ENCODE measurements at places on chromosomes 12 and 14.

DNA sequence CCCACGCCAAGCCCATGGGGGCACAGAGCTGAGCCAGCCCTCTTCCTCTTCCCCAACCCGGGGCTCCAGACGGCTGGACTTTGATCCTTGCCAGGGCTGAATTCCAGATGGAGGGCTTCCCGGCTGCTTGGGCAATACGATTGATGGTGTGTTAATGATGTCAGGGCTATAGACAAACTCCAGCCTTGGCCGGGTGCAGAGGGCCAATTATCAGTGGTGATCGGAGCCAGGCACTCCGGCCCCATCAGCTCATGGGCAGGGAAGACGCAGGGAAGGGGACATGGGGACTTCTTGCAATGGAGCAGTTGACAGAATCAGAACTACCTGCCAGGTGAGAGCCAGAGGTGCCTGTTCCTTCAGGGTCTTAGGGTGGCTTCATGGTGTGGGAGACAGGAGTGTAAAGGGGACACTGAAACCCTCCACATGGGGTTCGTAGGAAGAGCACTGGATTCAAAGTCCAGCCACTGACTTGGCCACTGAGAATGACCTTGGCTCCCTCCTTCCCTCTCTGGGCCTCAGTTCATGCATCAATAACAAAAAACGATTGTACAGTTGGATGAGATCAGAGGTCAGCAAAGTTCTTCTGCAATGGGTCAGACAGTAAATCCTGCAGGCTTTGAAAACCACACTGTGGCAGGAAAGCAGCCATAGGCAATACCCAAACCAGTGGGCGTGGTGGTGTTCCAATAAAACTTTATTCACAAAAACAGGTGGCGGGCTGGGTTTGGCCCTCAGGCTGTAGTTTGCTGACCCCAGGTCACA is 333.7 kb downstream of the MED13L start:
- no peak for DNase-seq

DNA sequence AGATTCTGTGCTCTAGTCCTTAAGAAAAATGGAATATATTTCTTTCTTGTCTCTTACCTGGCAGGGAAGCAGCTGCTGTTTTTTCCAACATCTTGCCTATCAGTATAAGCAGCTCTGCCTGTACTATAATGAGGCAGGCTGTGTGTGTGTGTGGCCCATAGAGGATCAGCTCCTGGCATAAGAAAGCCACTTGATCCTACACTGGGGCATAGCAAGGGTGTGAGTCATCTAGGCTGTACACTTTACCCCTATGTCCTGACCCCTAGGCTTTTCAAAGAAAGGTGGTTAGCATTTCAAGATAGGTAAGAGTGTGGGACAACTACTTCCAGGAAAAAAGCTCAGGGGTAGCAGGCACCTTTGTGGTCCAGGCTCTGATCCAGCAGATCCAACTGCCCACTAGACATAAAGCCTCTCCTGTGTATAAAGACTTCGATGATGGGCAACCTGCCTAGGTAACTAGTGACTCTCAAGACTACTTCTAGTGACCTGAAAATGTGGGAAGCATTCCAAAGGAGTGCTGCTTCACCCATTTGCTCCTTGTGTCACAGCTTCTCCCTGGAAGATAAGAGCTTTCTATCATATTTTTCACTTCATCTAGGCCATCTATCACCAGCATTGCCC is 4.9 kb upstream of the SENP1 start:
- no peak for DNase-seq

GRCh38 chr12:104748356-104748755 is 209.7 kb downstream of the SLC41A2 start:
- DNase-seq, result no peak

- peak; percentile 57 for DNase-seq
Observed at GRCh38 chr14:88551094-88551870, 3.5 kb downstream of the PTPN21 start.

GRCh38 chr14:62682208-62682607 is 363.1 kb downstream of the KCNH5 start:
- no peak for DNase-seq

Measured in NCI-H2081 treated with DMSO at 0.1 percent for 48 hours (cell line).